ENCODE measurements at places on chromosomes 16 and 17.

GRCh38 chr16:610513-611381, 20.0 kb upstream of the WFIKKN1 start:
- DNase-seq, result peak; percentile 53

DNA sequence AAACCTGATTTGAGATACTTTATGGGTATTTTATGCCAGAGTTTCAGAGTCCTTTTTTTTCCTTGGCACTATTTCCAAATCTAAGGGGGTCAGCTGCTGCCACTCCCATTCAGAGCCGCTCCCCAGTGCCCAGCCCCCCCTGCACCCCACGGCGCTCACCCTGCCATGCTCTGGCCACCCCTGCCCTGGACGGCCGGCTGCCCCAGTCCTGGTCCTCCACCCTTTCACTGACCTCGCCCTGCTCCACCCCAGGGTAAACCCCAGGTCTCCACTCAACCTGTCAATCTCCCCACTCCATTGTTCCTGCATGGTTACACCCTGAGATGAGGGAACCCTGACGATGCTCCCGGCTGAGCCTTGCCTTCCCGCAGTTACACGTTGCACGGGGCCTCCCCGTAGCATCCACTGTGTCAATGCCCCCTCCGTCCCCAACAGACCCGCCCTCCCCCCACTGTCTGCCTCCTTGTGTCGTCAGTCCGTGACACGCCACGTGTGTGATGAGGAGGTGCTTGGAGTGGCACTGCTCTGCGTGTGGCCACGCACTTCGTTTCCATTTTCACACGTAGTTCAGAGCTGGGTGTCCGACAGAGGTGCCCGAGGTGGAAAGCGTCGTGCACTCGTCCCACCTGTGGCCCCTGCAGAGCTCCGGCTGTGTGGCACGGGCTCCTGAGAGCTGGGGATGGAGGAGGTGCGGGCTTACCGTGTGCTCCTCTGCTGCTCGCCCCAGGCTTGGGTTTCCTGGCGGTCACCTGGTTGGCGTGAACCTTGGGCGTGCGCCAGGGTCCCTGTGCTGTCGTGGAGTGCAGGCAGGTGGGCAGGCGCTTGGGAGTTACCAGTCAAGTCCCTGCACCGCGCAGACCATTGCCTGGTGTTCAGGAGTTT, 116.5 kb downstream of the BANP start:
- DNase-seq, result no peak

DNA sequence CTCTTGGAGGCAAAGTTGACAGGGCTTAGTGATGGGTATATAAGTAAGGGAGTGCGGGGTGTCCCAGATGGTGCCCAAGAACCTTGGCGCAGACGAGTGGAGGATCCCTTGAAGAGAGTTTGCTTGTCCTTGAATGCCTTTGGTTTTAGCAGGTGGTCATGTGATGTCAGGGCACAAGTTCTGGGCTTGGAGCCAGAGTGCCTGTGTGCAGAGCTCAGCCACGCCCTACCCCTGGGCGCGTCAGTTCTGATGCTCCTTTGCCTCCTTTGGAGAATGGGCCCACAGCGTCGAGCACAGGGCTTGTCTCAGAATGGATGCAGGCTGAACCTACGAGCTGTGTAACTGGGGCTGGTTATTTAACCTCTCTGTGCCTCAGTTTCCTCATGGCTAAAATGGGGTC, 412.2 kb upstream of the EEF2KMT start:
- DNase-seq, result no peak

GRCh38 chr16:86516623-86517003, 6.3 kb downstream of the FOXF1 start:
- no peak for DNase-seq

DNA sequence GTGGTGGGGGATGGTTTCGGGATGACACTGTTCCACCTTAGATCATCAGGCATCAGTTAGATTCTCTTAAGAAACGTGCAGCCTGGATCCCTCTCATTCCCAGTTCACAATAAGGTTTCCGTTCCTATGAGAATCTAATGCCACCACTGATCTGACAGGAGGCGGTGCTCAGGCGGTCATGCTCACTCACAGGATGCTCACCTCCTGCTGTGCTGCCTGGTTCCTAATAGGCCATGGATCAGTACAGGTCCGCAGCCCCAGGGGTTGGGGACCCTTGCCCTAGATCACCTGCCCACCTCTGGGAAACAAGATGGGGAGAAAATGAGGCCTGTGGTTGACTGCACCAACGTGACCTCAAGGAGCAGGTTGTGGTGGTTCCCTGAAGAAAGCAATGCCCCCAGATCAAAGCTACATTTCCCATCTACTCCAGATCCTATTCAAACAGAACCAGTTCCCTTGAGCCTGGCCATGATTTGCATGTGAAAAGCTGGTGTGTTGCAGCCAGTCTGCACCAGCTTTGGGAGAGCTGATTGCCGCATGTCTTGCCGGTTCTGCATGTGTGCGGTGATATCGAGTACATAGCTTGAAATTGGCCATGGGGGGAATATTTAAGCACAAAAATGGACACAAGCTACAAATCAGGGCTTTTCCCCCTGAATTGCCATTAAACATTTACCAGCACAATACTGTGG, 183.2 kb upstream of the HSBP1 start:
- DNase-seq, result no peak

DNA sequence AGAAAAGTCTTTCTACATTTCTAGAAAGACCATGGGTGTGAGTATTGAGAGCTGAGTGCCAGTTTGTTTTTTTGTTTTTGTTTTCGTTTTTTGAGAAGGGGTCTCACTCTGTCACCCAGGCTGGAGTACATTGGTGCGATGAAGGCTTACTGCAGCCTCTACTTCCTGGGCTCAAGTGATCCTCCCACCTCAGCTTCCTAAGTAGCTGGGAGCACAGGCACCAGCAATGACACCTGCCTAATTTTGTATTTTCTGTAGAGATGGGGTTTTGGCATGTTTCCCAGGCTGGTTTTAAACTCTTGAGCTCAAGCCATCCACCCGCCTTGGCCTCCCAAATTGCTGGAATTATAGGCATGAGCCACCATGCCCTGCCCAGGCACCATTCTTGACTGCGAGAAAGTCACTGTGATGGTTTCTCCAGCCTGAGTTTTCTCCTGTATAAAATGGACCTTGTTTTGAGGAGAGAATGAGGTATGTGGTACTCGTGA, 673.8 kb downstream of the MAF start:
- DNase-seq, result no peak

GRCh38 chr17:80559825-80560251, 15.2 kb downstream of the RPTOR start:
- no peak for DNase-seq

- no peak for DNase-seq
Observed at GRCh38 chr16:11135464-11135973, 120.5 kb downstream of the SOCS1 start.

- DNase-seq, result no peak
Observed at GRCh38 chr16:52247737-52248136, 299.2 kb downstream of the TOX3 start.

- DNase-seq, result no peak
Observed at GRCh38 chr17:76000755-76001521, at the start of gene CDK3. TSS of gene CDK3 (plus strand) at chr17:76000855. CDS start at chr17:76001426, 571 bp downstream.

DNA sequence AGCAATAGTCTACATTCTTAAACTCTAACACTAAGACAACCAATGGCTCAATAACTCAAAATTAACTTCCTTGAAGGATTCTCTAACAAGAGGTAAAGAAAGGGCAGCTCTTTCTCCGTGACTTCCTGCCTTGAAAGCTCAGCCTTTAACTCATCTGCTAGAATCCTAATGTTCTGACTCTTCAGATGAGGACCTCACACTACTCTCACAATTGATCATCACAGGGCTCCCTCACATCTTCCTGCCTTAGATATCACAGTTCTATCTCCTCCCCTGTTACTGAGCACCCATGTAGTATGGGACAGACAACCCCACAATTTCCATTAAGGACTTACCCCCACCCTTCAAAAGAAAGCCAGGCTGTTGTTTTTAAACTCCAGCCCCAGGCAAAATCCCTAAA, 33.5 kb downstream of the SMURF2 start:
- DNase-seq, result peak; percentile 43

DNA sequence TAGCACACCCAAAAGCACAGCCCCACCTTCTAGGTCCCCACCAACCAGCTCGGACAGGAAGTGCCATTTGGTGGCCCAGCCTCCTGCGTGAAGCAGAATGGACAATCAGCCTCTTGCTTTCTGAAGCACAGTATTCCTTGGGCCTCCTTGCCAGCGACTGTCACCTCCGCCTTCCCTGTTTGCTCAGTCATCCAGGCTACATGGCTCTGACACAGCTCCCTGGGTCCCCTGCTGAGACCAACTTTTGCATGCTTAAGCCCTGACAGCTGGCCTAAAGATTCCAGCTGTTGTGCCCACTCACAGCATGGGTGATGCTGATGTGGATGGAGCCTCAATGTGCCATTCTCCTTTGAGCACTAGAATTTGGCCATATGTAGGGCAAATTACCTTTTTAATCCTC, 4.5 kb upstream of the CACNG5 start:
- DNase-seq, result no peak

DNA sequence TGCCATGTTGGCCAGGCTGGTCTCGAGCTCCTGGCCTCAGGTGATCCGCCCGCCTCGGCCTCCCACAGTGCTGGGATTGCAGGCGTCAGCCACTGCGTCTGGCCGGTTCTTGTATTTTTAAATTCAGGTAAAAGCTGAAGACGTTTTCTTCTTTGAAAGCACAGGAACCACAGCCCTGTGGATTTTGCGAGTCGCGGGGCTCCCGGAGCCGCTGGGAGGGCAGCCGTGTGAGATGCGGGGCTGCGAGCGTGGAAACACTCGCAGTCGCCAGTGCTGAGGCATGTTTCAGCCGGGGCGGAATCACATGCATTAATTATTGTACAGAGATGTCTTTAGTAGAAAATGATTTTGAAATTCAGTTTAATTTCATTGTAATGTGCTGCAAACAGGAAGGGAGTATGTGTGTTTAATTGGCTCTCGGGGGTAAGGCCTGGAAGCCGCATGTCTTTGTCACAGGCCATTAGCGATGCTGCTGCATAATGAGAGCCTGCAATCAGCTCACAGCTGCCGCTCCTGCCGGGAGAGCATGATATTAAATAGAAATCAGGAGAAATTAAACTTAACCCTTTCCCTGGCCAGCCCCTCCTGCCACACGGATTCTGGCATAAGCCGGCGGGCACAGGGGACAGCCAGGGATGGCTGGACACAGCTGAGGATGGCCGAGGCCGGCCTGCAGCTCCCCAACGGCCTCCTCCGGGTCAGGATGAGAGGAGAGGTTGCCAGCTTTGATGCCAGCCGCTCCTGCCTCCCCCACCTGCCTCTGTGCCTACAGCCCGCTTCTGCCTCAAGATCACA, 35.4 kb upstream of the CDH15 start:
- DNase-seq, result no peak

GRCh38 chr17:142876-143784, 5.8 kb downstream of the SCGB1C2 start:
- DNase-seq, result no peak
